ENCODE measurements at places on chromosomes 3 and 15.

- DNase-seq = peak; percentile 77
Measured at GRCh38 chr15:52651868-52652267, 27.3 kb downstream of the ATOSA start.

DNA sequence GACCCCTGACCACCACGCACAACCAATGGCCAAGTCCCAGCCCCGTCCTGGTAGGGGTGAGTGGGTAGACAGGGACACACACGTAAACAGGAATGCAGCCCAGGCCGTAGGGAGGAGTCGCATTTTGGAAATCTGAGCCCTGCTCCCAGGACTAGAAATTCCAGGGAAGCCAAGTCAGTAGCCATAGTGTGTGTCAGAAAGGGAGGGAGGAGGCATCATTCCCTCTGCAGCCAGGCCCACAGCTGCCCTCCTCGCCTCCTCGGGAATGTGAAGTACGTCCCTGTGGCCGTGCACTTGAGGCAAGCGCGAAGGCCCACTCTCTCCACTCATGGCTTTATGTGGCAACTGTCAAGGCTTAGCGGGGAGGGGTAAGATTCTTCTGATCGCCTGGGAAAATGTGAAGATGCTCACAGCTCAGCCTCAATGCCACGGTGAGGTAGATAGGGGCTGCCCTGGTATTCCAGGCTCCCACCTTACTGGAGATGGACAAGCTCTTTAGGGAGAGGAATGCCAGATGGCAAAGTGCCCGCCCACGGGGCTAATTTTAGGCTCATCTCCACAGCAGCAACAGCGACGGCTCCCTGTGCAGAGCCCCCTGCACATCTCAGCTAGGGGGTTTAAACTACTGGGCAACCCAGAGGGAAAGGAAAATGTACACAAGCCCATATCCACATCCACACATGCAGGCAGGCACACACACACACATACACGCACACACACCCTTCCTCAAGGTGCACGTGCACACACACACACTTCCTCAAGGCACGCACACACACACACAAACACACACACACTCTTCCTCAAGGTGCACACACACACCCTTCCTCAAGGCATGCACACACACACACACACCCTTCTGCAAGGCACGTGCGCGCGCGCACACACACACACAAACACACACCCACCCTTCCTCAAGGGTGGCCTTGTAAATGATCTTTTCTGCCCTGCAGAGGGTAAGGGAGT lies 65.5 kb downstream of the ADCY5 start:
- no peak for DNase-seq

DNA sequence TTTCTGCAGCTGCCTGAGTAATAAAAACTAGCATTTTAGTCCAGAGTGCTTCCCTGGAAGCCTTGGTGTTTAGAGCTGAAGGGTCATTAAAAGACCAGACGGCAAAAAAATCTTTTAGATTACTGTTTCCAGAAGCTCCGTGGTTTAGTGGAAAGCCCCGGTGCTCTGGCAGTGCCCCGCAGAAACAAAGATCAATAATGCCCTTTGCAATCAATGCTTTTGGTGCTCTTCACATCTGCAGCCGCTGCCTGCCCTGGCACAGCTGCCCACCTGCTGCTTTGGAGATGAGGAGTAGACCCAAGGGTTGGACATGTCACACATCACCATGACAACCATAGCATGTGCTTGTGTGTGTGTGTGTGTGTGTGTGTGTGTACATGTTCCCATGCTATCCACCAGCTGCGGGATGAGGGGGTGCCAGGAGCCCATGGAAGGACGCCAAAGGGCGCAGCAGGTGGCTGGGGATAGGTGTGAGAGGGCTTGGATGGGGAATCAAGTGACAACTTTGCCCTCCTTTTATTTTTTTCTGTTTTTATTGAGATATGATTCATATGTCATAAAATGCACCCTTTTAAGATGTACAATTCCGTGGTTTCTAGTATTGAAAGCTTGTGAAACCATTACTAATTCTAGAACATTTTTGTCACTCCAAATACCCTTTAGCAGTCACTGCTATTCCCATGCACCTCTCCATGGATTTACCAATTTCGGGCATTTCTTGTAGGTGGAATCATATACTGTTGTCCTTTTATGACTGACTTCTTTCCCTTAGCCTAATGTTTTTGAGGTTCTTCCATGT lies 75.7 kb upstream of the KLHL25 start:
- DNase-seq = no peak

DNA sequence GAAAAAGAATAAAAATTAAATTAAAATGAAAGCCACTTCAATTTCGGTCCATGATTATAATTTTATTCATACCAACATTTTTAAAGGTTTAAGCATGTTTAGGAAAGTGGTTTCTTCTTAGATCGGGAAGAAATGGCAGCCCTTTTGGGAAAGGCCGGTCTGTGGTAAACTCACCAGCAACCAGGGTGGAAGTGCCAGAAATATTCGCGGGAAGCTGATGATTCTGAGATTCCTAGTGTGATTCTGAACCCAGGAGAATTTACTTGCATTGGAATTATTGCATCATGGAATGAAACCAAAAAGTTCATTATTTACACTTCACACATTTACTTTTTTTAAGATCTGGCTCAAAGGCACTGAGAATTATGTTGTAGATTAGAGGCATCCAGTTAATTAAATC lies 97.2 kb upstream of the CCNL1 start:
- no peak for DNase-seq

DNA sequence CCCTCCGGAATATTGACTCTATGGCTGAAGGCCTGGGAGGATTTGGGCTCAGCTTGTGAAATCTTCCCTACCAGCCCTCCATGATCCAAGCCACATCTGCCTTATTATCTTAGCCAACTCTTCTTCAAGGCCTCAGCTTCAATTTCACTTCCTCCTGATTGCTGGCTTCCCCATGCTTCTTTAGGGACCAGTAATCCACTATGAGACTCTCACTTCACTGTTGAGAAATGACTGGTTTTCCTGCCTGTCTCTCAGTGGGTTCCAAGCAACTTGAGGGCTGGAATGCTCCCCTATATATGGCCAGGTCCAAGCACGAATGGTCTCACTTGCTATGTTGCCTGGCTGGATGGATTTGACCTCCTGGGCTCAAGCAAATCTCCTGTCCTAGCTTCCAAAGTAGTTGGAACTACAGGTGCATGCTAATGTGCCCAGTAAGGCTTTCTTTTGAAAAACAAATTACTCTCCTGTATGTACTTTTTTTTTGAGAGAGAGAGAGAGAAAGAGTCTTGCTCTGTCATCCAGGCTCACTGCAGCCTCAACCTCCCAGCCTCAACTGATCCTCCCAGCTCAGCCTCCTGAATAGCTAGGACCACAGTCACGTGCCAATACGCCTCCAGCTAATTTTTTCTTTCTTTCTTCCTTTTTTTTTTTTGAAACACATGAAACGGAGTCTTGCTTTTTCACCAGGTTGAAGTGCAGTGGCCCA lies 7.9 kb upstream of the PIK3CB start:
- DNase-seq = no peak

All from putamen (tissue), 1 donor.